IPS DF 19.7 (cell line): ENCODE measurements at places on chromosomes 5 and 9.

DNA sequence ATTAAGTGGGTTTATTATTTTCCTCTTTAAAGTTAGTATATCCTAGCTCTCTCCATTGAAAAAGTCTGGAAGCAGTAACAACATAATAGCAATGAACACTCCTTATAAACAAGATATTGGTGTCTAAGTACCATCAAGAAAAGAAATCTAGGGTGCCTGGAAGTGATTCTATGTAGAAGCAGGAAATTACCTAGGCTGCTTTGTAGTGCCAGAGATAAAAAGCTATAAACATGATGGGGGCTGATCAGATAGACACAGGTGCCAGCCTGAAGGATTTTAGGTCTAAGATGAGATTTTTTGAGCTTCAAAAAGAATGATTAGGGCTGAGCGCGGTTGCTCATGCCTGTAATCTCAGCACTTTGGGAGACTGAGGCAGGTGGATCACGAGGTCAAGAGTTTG is 1179.3 kb upstream of the CDH9 start:
- DNase-seq = no peak

DNA sequence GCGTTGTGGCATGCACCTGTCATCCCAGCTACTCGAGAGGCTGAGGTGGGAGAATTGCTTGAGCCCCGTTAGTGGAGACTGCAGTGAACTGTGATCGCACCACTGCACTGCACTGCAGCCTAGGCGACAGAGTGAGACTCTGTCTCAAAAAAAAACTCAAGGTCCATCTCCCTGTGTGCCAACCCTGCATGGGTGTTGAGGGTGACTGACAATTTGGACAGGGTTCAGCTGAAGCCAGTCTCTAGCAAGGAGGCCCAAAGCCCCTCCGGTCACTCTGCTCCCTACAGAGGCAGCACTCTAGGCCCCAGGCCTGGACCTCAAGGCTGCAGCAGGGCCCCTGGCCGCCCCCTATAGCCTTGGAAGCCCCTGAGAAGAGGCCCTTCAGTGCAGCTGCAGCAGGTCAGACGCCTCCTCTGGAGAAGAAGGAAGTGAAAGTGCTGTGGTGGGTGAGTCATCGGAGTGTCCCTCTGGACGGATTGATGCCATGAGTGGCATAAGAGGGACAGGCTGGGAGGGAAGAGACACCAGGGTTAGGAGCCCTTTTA is 39.2 kb upstream of the NEK6 start:
- DNase-seq = no peak

DNA sequence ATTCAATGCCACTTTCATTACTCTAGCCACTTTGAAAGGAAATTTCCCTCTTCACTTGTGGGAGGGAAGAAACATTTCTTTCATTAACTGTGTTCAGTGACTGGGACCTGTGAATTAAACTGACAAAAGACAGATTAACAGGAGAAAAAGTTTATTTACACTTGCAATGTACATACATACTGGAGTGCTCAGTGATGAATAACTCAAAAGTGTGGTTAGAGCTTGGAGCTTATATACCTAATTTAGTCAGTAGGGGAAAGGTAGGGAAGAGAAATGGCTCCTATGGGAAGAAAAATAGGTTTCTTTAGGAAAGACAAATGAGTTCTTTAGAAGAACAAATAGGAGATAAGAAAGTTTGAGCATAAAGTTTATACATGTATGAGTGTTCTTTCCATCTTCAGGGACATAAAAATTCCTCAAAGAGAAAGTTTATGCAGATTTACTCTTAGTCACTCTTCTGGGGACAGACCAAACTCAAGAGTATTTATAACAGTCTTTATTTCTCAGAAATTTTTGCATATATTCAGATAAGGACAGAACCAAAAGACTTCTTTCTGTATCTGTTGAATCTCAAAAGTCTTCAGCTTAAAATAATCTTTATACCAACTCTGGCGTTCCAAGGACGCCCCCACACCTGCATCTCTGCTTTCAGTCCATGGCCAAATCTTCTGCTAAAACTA is 120.0 kb upstream of the RAI14 start:
- DNase-seq = no peak

GRCh38 chr9:124066783-124067577 is 55.4 kb downstream of the LHX2 start:
- no peak for DNase-seq

DNA sequence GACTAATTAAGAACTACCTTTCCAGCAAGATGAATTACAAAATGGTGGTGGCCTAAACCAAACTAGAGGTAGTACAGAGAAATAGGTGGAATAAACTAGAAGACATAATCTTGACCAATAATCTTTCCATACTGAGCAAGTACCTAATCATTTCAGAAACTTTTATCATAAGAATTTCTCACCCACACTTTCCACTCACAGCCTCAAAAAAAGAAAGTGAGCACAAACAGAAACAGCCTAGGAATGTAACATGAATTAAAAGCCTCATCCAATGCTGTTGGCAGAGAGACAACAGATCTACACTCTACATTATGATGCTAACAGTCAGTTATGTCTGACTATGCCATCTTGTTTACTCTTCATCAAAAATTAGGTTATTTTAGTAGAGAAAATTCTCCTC is 1.3 kb downstream of the RNF38 start:
- DNase-seq = no peak

DNA sequence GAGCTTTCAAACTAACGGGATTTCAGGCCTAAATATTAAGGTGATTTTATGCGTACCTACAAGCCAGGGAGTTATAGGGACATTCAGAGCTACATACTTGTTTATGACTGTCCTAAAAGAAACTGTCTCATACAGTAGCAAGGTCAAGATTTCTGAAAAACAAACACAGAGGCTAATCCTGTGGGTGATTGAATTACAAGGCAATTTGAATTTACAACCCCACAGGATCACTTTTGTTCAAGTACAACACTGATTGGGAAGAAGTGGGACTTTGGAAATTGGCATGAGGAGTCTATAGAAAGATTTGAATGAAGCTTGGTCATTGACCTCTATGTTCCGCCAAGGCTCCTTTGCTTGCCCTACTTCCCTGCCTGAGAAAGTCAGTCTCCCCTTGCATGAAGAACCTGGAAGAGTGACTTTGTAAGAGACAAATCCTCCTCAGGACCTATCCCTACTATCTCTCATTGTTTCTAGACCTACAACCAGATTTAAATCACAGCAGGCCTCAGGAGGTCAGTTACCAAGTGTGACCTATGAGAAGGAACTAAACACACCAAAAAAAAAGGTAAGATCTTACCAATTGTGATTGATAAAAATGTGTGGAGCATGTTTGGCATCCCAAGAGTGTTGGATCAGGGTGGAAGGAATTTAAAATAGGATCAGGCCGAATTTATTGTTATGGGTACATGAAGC is 38.4 kb upstream of the CDC42SE2 start:
- DNase-seq = no peak

DNA sequence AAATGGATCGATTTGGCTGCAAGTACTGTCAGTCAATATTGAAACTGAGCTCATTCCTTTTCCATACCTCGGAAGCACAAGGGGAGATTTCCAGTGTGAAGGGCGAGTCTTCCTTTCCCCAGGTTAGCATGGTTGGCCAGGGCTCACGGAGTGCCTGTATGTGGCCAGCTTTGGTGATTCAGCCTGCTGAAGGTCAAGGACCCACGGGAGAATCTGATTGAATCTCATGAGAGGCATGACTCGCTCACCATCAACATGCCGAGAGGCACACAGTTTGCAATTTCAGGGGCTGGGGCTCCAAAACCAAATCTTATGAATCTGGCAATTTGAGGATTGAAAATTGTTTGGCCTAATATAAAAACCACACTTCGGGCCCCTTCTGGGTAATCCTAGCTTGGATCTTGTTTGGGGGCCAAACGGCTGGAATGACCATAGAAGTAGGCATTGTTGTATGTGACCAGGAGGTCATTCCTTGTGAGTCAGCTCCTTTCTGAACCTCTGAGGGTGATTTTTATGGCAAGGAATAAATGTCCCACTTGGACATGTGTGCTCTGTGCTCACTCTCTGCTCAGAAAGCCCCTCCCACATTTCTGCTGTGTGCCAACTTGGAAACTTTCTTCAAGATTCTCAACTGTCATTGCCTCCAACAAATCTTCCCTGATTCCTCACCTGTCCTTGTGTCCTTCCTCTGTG is 69.8 kb downstream of the DOCK2 start:
- DNase-seq = no peak

DNA sequence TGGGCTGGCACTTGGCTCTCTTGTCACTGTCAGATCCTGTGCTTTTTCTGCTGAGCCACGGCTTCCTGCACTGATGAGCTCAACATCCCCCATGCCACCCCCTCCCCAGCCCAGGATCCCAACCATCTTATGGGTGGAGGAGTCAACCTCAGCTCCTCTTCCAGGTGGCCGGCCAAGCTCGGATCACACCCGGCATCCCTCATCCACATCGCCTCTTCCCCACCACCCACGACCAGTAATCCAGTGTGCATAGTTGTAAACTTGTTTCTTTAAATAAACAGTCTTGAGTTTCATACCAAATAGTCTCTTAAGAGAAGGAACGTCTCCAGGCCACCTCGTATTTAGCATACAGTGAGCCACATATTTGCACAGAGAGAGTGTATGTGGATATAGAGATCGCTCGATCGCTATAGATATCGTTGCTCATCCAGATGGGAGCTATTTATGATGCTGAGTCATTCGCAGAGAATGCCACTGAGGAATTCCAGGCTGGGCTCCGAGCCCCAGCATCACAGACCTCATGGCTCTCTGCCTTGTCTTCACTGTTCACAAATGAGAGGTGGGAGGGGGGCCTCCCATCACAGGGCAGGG is 61.8 kb upstream of the CPLX2 start:
- DNase-seq = no peak

DNA sequence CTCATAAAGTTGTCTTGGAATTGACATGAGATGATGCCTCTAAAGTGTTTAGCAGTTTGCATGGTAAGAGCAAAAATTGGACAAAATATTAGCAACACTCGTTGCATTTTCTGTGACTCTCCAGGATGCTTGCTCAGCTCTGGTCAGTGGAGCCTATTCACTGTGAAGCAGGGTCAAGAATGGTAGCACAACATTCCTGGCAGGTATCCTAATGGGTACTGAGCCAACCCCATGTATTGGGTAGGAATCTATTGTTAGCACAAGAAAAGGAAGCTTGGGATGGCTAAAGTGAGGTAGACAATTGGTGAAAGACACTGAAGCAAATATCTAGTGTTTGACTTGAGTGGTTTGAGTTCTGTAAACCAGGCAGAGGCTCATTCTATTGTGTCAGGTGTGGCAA is 10.4 kb upstream of the ACTBL2 start:
- DNase-seq = no peak

DNA sequence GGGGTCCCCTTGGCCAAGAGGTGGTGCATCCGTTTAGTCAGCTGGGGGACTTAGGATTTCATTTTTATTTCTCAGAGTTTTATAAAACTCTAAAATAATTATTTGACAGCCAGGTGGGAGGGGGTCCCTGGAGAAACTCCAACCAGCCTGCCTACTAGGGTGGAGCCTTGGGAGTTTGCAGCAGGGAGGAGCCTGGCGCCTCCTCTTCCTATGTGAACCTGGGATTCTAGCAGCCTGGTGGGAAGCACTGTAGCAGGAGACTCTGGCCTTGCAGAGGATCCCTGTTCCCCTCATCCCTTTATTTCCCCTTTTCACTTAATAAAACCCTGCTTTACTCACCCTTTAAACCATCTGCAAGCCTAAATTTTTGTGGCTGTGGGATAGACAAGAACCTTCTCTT is 50.8 kb downstream of the FXN start:
- DNase-seq = no peak

DNA sequence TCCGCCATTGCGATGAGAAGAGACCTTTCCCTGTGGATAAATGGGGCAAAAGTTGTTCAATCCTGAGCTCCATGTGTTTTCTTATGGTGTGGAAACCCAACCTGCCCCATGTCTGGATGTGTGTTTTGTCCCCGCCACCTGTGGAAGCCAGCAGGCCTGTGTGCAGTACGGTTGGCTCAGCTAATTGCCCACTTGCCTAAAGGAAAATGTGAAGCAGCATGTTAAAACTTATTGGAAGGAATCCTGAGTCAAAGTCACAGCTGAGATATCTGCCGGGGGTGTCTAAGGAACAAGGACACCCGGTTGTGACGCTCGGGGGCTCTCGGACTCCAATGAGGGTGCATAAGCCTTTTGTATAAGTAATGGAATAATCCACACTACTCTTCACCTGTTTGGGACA is 361.1 kb upstream of the IRX1 start:
- no peak for DNase-seq

DNA sequence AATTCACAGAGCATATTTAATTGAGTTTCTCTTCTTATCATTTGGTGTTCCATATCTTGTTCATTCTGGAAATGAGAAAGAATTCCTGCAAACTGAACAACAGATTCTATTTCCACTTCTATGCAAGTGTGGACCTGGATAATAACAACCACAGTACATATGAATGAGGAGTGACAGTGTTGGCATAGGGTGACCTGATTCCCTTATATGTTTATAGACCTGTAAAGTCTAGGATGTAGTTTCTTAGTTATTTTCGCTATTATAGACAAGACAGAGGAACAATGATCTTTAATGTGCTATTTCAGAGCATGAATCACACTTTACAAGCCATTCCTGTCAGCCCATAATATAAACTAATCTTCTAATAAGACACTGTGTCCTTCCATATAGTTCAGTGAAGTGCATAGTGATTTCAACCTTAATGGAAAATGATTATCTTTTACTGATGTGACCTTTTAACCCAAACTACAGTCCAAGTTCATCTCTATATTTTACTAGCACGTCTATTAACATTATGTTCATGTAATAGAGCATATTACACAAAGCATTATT is 88.2 kb upstream of the FAM174A start:
- DNase-seq = no peak

GRCh38 chr5:3913279-3913678 is 317.6 kb downstream of the IRX1 start:
- no peak for DNase-seq

DNA sequence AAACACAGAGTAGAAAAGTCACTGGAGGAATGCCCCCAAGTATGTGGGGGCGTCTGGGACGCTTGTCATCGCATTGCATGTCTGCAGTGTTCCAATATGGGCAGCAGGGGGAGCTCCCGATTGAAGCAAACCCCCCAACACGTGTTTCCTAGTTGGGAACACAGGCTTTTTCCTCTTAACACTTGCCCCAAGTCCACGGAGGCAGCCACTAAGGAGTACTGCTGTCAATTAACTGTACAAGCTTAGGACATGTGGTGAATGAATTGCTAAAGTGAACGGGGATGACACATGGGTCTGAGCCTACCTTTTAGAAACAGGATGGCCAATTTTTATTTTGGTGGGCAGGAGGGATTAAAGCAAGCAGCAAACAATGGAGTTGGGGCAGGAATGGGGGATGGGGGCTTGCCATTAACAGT is 2.2 kb downstream of the GABRB2 start:
- peak; percentile 42 for DNase-seq

- no peak for DNase-seq
Observed at GRCh38 chr5:149857499-149857898, 87.1 kb downstream of the PDE6A start.

DNA sequence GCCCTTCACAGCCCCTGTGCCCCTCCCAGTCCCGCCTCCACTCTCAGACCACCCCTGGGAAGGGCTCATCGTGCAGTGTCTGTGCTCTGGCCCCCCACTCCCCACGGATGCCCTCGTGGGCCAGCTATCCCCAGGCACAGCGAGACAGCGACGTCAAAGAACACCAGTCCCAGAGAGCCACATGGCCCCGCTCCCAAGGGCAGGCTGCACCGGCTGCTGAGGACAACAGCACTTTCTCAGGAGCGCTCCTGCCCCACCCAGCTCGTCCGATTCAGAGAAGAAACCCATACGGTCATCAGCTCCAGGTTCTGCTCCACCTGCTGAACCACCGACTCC is 4.8 kb upstream of the SNAPC4 start:
- DNase-seq = no peak

- no peak for DNase-seq
Observed at GRCh38 chr5:127849891-127850290, 146.7 kb downstream of the CCDC192 start.

- no peak for DNase-seq
Observed at GRCh38 chr5:31537851-31538250, 5.8 kb downstream of the C5orf22 start.

- no peak for DNase-seq
Observed at GRCh38 chr5:76701298-76701697, 14.6 kb upstream of the F2R start.
